ENCODE measurements at places on chromosomes 7 and 10. TPM values are rescaled to one million over a fixed set of nuclear protein-coding genes. Genes with fewer than 3 reads are reported as not detected.

GRCh38 chr7:93011351-93012294 is 106.2 kb downstream of the SAMD9 start:
- H3K4me3 ChIP-seq: no peak overlapping the region
- H3K27me3 ChIP-seq: no peaks in the 10 kb centered on the region
- no peaks in the 10 kb centered on the region for H3K36me3 ChIP-seq
- peaks cover 19% of the 10 kb centered on the region for H3K4me1 ChIP-seq

DNA sequence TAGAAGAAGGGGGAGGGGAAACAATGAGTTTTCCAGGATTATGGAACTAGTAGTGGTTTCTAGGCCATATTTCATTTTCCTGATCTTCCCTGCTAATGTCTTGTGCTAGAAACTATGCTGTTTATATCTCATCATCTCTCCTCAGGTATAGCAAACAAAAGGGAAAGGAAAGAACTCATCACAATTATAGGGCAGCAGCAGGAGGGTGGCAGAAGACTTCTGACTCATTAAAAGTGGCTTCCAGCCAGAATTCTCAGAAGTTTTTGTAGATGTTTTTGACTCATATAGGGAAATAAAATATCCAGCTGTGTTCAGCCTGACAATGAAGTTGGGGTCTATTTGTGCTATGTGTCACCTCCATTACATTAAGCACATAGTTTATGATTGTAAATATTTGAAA is 6.5 kb downstream of the AHR start:
- peaks cover 13% of the 10 kb centered on the region for H3K4me1 ChIP-seq
- H3K4me3 ChIP-seq: no peak overlapping the region
- no peaks in the 10 kb centered on the region for H3K36me3 ChIP-seq
- DNase-seq: no peak

DNA sequence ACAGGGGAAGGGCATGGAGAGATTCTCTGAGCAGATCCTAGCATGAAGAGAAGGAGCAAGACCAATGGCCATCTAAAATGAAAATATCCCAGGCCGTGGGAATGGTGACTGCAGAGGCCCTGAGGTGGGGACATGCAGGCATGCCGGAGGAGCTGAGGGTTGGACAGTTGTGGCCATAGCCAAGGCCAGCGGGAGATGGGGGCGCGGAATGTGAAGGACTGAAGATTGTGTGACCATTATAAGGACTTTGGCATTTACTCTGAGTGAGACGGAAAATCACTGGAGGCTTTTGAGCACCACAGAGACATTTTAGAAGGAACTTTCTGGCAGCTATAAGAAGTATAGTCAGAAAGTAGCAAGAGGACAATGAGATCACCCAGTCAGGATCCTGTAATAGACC is 341.1 kb downstream of the SFMBT2 start:
- H3K4me1 ChIP-seq: no peaks in the 10 kb centered on the region
- no peaks in the 10 kb centered on the region for H3K36me3 ChIP-seq
- no peak for DNase-seq
- no peak overlapping the region for H3K27ac ChIP-seq
- H3K27me3 ChIP-seq: no peaks in the 10 kb centered on the region

Gene PCLO
- 8.8 TPM for total RNA-seq

Gene BHLHA15
- total RNA-seq: 2.4 TPM

Gene WNT8B
- not detected for total RNA-seq

Gene C10orf105
- total RNA-seq: not detected

DNA sequence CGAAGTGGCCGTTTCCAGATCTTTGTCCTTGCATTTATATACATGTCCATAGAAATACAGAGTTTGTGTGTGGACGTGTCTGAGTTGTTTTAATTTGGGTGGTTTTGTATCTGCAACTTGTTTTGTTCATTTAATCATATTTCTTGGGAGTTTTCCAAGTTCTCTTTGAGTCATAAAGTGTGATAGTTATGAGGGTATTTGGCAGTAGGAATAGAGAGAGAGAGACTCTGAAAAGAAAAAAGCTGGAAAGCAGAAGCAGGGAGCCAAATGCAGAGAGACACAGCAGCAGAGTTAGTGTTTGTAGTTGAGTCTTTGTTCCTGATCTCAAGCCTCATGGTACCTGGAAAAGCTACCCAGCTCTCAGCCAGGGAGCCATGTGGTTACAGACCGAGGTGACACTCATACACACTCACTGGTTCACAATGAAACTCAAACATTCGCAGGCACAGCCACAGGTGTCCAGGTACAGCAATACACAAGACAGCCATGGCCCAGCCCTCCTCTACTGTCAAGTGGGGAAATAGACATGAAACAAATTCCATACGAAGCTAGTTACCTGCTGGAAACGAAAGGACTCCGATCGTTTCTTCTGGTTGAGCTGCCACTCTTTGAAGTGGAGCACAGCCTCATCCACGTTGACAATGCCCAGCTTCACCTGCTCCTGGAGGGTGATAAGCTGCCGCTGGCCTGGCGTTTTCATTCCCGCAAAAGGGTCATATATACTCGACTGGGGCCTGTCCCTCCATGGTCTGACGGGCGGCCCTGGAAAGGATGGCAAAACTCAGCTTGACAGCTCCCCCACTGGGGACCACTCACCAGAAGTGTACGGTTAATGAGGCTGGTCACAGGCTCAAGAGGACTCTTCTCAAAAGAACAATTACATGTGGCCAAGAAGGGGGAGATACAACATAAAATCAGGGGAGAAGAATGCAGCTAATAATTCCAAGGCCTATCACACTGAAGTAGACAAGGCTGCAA is 33.3 kb upstream of the TM9SF3 start:
- H3K27ac ChIP-seq: no peak overlapping the region
- H3K4me1 ChIP-seq: no peaks in the 10 kb centered on the region
- H3K4me3 ChIP-seq: no peak overlapping the region

DNA sequence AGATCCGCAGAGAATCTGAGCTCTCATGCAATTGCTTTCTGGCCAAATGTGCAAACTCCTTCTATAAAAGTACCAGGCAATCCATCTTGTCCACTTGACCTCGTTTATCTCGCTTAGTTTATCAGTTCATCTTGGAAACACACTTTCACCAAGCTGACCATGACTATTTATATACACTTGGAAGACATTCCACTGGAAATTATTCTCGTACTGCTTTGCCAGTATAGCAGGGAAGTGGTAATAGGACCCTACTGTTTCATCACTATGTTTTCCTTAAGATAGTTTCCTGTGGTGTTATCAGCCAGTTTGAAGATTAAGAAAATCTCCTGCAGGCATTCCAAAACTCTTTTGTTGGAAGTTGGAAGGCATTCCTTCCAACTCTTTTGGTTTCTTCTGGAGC is 115.3 kb upstream of the FAM171A1 start:
- DNase-seq: no peak
- H3K36me3 ChIP-seq: no peaks in the 10 kb centered on the region
- no peaks in the 10 kb centered on the region for H3K4me1 ChIP-seq
- no peak overlapping the region for H3K27ac ChIP-seq

Gene DBNL
- 81.4 TPM for total RNA-seq

DNA sequence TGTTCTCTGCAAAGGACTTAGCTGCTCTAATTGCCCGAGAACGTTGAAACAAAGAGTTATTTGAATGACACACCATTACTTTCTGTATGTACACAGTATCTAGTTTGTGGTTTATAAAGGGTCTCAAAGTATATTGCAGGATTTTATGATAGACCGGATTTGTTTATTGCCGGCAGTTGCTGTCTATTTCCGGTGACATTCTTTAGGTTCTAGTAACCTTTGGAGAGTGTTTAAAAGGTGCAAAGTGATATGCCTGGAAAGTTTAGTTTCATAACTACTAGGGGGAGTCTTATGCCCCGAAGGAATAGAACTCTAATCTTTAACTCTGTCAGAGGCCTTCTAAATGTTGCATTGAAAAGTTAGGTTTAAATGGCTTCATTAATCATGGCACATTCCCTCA is 63.8 kb downstream of the PAPSS2 start:
- no peaks in the 10 kb centered on the region for H3K4me1 ChIP-seq
- H3K4me3 ChIP-seq: no peak overlapping the region
- H3K27me3 ChIP-seq: no peaks in the 10 kb centered on the region
- peak overlapping the region; percentile 61 for H3K27ac ChIP-seq
- peak; percentile 37 for DNase-seq
- no peaks in the 10 kb centered on the region for H3K36me3 ChIP-seq

DNA sequence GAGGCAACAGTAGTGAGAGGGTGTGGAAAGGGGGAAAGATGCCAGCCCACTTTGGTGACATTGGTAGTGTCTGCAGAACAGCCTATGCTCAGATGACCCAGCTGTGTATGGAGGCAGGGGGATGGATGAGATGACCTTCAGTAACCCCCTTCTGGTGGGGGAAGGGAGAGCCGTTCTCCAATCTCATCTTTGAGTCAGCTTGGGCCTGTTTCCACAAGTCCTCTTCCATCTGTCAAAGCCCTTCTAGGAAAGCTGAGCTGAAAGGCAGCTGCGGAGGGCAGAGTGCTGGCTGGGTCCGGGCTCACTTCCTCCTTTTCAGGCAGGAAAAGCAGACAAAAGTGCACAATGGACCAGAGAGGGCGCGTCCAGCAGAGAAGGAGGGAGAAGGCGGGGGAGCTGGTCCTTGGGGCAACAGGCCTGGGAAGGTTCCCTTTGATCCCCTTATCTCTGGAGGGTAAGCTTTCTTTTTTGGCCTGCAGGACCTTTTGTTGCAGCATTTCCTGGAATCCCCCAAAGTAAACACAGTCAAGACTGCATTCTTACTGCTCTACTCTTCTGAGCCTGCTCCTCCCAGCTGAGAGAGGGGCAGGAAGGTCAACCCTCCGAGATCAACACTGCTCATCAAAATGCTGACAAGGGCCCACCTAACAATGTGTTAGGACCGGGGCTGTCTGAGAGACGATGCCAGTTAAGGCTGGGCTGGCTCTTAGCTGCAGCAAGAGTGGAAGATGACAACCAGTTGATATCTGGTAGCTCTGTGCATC is 1.2 kb upstream of the LRMDA start:
- H3K27ac ChIP-seq: peak overlapping the region; percentile 36
- H3K4me3 ChIP-seq: no peak overlapping the region
- no peaks in the 10 kb centered on the region for H3K4me1 ChIP-seq
- DNase-seq: peak; percentile 73

Gene SEC31B
- 6.3 TPM for total RNA-seq

DNA sequence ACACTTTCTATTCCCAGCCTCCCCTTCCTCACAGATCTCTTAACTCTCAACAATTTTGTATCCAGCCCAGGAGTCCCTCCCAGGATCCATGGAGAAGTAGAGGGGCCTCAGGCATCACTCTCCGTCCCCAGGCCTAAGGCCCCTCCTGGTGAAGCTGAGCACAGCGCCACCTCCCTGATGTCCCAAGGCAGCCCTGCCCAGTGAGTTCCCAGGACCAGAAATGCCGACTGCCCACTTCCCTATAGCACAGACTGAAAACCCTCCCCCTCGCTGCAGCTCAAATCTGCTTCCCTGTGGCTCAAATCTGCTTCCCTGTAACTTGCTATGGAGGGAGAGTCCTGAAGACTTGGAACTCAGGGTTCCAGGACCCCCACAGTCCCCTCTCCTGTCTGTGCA is 35.6 kb downstream of the YKT6 start:
- H3K27ac ChIP-seq: no peak overlapping the region
- no peak for DNase-seq
- no peaks in the 10 kb centered on the region for H3K36me3 ChIP-seq
- no peaks in the 10 kb centered on the region for H3K27me3 ChIP-seq
- no peak overlapping the region for H3K4me3 ChIP-seq

Gene TMEM236
- total RNA-seq: 16.6 TPM

Gene CYP26A1
- not detected for total RNA-seq

DNA sequence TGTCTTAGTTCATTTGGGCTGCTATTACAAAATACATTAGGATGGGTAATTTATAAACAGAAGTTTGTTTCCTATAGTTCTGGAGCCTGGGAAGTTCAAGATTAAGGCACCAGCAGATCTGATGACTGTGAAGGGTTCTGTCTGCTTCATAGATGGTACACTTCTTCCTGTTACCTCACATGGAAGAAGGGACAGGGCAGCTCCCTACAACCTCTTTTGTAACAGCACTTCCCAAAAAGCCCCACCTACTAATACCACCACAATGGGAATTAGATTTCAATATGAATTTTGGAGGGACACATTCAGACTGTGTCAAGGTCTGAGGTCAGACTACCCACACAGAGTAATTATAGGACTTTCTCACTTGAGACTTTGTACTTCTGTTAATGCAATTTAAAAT is 260.3 kb downstream of the ARHGAP12 start:
- H3K27me3 ChIP-seq: no peaks in the 10 kb centered on the region
- H3K36me3 ChIP-seq: no peaks in the 10 kb centered on the region
- DNase-seq: no peak
- no peak overlapping the region for H3K27ac ChIP-seq

GRCh38 chr7:91324663-91325062 is 60.4 kb downstream of the FZD1 start:
- no peaks in the 10 kb centered on the region for H3K27me3 ChIP-seq
- H3K36me3 ChIP-seq: no peaks in the 10 kb centered on the region
- H3K27ac ChIP-seq: no peak overlapping the region
- no peaks in the 10 kb centered on the region for H3K4me1 ChIP-seq

DNA sequence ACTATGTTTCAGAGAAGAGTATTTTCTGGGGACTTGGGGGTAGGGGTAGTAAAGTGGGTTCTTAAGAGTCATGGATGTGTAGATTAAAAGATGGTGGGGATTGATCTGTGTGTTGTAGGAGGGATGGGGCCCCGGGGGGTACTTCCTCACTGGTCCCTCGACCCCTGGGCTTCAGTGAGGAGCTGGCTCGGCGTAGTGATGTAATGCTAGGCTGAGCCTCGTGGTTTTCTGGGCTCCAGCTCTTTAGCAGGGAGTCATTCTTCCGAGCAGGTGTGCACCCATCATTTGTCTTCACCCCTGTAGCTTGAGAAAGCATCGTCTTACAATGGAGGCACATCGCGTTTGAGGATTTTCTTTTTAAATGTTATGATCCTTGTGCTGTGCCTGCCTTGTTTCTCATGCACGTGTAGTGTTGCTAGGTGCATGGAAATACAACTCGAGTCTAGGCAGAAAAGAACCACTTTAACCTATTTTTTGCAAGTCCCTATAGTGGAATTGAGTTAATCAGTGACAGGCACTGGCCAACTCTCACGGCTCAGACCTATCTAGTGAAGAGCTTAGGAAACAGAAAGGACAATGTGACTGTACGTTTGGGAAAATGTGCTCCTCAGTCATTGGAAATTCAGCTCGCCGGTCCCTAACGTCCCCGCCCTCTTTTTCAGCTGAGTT is 106.1 kb upstream of the BTBD16 start:
- H3K4me3 ChIP-seq: no peak overlapping the region
- peaks cover 4% of the 10 kb centered on the region for H3K4me1 ChIP-seq
- no peaks in the 10 kb centered on the region for H3K36me3 ChIP-seq
- no peak for DNase-seq
- no peak overlapping the region for H3K27ac ChIP-seq
- no peaks in the 10 kb centered on the region for H3K27me3 ChIP-seq

- H3K4me3 ChIP-seq: no peak overlapping the region
- no peak for DNase-seq
- no peaks in the 10 kb centered on the region for H3K4me1 ChIP-seq
- H3K27ac ChIP-seq: no peak overlapping the region
Measured at GRCh38 chr7:3943779-3944520, 642.9 kb downstream of the SDK1 start.

- no peaks in the 10 kb centered on the region for H3K36me3 ChIP-seq
- H3K4me1 ChIP-seq: no peaks in the 10 kb centered on the region
- H3K4me3 ChIP-seq: no peak overlapping the region
- H3K27ac ChIP-seq: no peak overlapping the region
- no peak for DNase-seq
Measured at GRCh38 chr7:148609045-148609725, 18.6 kb downstream of the C7orf33 start.

All from colonic mucosa (tissue), 4 donors.